ENCODE measurements at places on chromosomes 11 and 22. TPM values are rescaled to one million over a fixed set of nuclear protein-coding genes. Genes with fewer than 3 reads are reported as not detected.

GRCh38 chr11:119000906-119001305 is 3.0 kb downstream of the CENATAC start:
- no peak for DNase-seq

GRCh38 chr11:71201936-71202597 is 50.3 kb downstream of the SHANK2 start:
- no peak for DNase-seq

DNA sequence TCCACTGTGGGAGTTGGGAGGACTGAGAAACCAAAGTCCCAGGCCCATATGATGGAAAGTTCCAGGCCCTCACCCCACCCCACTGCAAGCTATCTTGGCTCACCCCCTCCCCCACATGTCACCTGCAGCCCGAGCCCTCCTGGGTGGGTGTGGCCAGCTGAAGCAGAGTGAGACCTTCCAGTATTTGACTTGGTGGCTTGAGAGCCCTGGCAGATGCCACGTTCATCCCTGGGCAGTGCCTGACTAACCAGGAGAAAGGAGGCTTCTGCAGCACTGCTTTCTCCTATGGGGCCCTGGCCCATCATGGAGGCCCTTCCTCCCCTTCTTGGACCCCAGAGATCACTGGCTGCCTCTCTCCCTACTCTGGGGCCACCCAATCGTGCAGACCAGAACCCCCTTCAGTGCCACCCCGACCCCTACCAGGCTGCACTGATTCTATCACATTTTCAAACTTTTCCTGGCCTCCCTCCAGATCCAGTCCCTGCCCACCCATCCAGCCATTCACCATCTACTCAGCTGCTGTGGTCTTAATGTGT is 38.1 kb upstream of the WNT11 start:
- no peak for DNase-seq

- no peak for DNase-seq
These were observed 450.0 kb upstream of the CCDC179 start for GRCh38 chr11:23310276-23310675.

The TMEM223 gene
- 31.0 TPM for polyA plus RNA-seq

The ZNF214 gene
- 13.2 TPM for polyA plus RNA-seq

The MS4A8 gene
- polyA plus RNA-seq: not detected

DNA sequence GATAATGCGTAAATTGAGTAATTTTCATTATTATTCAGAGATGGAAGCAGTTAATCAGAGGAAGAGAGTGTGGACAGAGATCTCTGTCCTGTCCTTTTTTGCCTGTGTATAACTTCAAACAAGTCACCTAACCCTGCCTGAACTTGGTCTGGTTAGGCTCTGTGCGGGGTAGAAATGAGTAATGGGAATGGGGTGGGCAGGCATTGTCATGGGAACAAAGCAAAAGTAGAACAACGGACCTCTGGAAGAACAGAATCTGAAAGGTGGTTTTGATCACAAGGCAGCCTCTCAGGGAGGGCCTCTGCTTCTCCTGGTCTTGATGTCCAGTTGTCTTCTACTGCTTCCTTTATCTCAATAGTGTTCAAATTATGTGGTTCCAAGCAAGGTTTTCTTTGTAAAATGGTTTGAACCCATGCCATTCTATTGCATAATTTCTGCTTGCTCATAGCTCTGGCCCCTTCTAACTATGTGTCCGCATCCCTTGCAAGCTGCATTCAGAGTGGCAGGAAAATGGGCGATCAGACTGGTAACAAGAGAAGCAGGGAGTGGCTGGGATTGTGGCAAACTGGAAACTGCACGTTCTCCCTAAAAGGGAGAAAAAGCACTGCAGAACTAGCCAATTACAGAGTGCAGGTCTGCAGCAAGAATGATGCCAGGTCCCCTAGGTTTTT is 76.1 kb downstream of the PRR5L start:
- no peak for DNase-seq

The ASRGL1 gene
- polyA plus RNA-seq: 49.1 TPM

- DNase-seq: no peak
These were observed 6.4 kb upstream of the KRTAP5-10 start for GRCh38 chr11:71558996-71559395.

GRCh38 chr22:25021409-25021808 is 68.9 kb downstream of the KIAA1671 start:
- no peak for DNase-seq

DNA sequence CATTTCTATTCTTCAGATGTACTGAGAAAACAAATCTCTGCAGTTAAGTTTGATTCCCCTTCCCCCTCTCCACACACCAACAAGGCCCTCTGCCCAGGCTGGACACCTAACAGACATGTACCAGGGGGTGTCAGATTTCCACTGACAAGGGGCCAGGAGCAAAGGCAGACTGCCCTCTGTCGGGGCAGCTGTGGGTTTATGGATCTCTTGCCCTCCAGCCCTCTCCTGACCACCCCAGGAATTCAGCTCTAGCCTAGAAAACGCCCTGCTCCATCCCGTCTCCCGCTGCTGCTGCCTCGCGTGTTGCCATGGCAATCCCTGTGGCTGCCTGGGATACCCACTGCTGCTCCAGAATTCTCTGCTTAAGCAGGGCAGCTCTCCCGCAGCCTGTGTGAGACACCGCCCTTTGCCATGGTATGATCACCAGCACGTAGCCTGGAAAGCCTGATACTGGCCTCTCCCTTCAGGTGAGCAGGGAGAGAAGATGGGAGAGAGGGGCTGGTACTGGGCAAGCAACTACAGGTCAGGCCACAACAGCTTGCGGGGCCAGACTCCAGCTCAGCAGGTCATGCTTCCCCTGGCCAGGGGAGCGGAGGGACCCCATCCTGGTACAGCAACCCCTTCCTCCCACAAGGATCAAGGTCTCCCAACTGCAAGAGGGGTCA is 41.6 kb downstream of the BUD13 start:
- DNase-seq: no peak

- DNase-seq: no peak
These were observed 117.3 kb upstream of the CTSC start for GRCh38 chr11:88454881-88455280.

The MMP10 gene
- polyA plus RNA-seq: not detected

The LSP1 gene
- 7.6 TPM for polyA plus RNA-seq

DNA sequence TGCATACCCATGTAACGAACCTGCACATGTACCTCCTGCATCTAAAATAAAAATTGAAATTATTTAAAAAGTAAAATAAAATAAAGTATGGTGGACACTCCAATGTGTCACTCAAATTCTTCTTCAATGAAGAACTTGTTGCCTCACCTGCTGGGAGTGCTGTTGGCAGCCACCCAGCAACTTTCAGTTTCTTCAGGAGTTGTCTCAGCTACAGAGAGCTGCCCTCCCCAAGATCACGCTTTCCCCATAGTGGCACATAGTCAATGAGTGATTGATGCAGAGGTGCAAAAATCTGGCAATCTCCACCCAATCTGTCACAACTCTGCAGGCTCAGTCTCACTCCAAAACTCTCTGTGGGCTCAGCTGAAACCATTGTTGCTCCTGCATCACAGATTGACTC is 92.3 kb upstream of the C11orf87 start:
- DNase-seq: no peak

DNA sequence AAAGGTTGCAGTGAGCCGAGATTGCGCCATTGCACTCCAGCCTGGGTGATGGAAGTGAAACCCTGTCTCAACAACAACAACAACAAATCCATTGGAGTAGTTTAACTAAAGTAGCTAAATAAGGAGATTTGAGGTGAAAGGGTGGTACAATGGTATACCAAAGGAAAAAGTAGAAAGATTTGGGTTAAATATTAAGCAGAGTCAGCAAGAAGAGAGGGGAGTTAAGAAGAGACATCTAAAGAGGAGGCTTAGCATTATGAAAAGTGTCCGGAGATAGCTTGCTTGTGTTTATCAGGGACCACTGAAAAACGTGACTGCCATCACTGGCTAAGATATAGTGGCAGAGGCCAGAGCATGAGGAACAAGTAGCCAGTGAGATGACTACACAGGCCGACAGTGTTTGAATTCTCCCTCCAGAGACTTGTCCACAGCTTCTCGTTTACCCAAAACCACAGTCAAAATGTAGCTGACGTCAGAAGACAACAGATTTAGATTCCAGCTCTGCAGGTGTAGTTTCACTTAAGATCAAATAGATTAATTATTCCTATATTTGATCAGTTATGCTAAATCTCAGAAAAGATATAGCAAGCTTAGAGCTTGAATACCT is 32.6 kb upstream of the GRK2 start:
- no peak for DNase-seq

DNA sequence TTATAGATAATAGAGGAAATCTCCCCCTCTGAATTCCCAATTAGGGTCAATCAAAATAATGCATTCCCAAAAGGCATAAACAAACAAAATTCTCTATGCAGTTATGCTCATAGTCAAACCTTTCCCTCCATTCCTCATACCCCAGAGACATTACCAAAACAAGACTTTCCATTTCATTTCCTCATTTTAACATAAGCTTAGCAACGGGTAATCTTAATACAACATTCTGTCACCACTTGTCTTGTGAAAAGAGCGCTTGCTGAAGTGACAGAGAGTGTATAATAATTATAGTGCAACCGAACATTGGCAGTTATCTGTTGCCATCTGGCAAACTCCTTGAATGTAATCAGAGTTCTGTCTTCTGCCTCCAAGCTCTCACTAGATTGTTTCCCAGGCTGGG is 1.2 kb upstream of the SLN start:
- no peak for DNase-seq

DNA sequence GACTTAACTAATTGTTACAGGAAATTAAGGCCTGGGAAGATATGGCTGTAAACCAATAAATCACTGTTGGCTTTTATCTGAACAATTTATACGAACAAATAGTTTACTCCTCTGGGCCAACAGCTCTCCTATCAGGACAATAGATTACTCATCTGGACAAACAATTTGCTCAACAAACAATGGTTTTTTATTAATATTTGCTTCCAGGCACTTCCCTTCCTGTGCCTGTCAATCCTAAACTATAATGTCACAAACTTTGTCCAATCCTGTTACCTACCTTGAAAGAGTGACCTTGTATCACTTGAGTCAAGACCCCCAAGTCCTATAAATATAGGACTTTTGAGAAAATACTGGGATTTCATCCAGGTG is 87.6 kb upstream of the OR9Q1 start:
- DNase-seq: no peak

The FAM181B gene
- 2.5 TPM for polyA plus RNA-seq

- DNase-seq: no peak
These were observed 415.9 kb downstream of the ETS1 start for GRCh38 chr11:128171506-128171905.

The NLRP14 gene
- polyA plus RNA-seq: 0.69 TPM

GRCh38 chr11:19570889-19571288 is 141.7 kb upstream of the NAV2 start:
- no peak for DNase-seq

DNA sequence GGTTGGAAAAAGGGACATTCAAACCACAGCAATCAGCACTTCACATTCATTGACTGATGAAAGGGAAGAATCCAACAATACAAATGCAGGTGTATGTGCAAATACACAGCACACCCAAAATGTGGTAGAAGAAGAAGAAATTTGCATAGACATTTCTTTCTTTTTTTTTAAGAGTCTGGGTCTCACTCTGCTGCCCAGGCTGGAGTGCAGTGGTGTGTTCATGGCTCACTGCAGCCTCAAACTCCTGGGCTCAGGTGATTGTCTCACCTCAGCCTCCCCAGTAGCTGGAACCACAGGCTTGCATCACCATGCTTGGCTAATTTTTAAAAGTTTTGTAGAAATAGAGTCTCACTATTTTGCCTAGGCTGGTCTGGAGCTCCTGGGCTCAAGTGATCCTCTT is 21.9 kb downstream of the CARS1 start:
- DNase-seq: no peak

- DNase-seq: no peak
These were observed 58.9 kb downstream of the MYEOV start for GRCh38 chr11:69352715-69353319.

- DNase-seq: no peak
These were observed 11.6 kb upstream of the TSKU start for GRCh38 chr11:76771446-76772099.

The THAP7 gene
- 20.1 TPM for polyA plus RNA-seq

DNA sequence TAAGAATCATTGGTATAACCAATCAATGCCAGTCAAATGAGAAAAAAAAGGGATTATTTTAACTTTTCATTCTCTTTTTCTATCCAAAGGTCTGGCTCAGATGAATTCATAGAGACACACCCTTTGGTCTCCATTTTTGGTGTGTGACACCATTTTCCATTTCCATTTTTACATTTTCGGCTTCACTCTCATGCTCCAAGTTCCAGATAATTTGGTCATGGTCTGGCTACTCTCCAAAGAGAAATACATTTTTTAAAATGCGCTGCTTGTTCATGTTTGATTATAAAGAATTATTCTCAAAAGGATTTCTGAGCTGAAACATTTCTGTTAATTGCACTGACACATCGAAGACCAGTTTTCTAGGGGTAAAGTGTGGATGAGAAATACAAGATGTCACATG is 51.6 kb upstream of the FIBIN start:
- no peak for DNase-seq

GRCh38 chr11:124983674-124984511 is 29.9 kb downstream of the CCDC15 start:
- DNase-seq: no peak

GRCh38 chr11:17428925-17429324 is 40.5 kb upstream of the KCNJ11 start:
- no peak for DNase-seq

GRCh38 chr22:22092101-22092500 is 109.5 kb upstream of the TOP3B start:
- no peak for DNase-seq

The TSGA10IP gene
- polyA plus RNA-seq: 0.14 TPM

GRCh38 chr11:35654711-35655110 is 7.9 kb upstream of the TRIM44 start:
- no peak for DNase-seq

The RTN4RL2 gene
- 3.3 TPM for polyA plus RNA-seq

DNA sequence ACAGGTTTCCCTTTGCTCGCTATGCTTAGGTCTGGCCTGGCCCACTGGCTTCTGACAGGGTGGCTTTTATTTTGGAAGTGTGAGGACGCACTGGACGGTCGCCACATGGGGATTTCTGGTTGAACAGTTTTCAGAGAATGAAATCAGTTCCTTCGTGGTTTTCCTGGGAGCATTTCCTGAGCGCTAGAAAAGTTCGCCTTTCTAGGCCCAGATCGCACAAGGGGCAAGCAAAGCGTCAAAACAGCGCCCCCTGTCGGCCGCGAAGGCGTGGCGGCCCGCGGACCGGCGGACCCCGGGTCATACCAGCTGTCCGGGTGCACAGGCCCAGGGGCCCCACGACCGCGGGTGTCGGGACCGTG is 12.7 kb upstream of the CYP2R1 start:
- no peak for DNase-seq

DNA sequence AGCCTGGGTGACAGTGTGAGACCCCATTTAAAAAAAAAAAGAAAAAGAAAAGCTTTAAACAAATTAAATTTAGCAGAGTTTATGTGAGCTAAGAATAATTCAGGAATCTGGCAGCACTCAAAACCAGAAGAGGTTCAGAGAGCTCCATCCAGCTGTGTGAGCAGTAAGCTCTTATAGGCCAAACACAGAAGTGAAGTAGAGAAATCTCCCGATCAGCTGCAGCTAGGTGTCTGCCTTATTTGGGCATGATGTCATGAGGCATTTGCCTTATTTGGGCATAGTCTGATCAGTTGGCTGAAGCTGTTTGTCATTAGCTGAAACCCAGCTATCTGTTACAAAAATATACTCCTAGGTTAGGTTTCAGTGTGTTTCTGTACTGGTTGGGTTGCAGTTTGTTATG is 8.2 kb downstream of the MS4A15 start:
- no peak for DNase-seq

- DNase-seq: no peak
These were observed 7.9 kb downstream of the FOXR1 start for GRCh38 chr11:118979434-118979833.

Measured in right renal pelvis (tissue), 4 donors.